ENCODE measurements at places on chromosomes 16 and 17.

- no peak for DNase-seq
Observed at GRCh38 chr17:34370997-34371395, 8.0 kb upstream of the CCL1 start.

DNA sequence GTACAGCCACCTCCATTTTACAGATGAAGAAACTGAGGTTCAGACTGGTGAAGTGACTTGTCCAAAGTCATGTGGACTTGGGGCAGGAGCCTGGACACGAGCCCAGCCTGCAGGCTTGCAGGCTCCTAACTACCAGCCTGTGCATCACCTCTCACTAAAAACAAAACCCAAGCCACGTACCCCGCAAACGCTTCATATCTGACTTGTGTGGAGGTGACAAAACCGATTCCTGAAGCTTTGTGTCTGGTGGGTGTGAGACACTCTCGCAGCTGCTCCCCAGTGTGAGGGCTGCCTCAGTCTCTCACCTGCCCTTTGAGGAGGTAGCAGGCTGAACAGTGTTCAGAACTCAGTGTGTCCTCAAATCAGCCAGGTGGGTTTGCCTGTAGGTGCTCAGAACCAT, 8.4 kb downstream of the HNF1B start:
- no peak for DNase-seq

- no peak for DNase-seq
Observed at GRCh38 chr16:2481676-2482075, 6.7 kb downstream of the TBC1D24 start.

DNA sequence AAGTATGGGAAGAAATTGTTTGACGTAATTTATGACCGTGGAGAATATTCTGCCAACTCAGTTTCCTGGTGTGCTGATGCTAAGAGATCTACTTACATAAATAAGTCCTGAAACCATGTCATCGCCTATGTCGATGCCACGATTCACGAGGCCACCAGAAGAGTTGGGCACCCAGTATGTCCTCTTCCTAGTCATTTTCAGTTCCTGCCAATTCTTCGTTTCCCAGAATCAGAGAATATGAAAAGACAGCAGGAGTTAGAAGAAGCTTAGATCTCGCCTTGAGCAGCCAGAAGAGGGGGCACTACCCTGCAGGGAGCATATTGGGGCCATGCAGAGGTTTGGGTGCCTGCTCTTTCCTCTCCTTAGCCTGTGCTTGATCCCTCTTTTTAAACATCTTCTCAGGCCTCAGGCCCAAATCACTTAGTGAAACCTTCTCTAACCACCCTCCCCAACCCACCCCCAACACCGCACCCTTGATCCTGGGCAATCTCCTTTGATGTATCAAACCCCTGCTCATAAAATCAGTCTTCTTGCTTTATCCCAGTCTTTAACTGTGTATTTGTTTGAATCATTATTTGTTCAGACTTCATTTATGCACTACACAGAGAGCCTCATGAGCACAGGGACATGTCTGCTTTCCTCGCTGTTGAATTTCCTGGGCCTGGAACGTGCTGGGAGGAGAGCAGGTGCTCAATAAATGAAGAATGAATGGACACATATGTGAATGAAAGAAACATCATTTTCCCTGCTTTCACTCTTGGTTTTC, 12.2 kb upstream of the LONP2 start:
- peak; percentile 10 for DNase-seq

GRCh38 chr17:78634154-78634553, 57.0 kb upstream of the DNAH17 start:
- no peak for DNase-seq

GRCh38 chr17:29867643-29868181, 62.3 kb downstream of the SSH2 start:
- DNase-seq = no peak

GRCh38 chr16:6775712-6776111, 556.9 kb upstream of the RBFOX1 start:
- no peak for DNase-seq

DNA sequence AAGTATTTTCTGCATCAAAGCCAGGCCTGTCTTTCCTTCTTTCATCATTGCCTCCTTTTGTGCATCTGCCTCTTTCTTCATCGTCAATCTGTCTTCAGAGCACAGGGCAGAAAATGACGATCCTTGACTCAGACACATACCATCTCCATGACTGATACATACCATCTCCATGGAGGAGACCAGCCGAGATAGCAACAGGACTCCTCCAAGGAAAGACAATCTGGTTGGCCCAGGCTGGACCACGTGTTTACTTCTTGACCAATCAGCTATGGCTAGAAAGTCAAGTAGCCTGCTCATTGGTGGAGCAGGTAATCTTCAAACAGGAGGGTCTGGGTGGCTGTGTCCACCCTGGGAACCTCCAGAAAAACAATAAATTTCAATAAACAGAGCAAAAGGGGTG, 164.6 kb downstream of the CPPED1 start:
- no peak for DNase-seq

DNA sequence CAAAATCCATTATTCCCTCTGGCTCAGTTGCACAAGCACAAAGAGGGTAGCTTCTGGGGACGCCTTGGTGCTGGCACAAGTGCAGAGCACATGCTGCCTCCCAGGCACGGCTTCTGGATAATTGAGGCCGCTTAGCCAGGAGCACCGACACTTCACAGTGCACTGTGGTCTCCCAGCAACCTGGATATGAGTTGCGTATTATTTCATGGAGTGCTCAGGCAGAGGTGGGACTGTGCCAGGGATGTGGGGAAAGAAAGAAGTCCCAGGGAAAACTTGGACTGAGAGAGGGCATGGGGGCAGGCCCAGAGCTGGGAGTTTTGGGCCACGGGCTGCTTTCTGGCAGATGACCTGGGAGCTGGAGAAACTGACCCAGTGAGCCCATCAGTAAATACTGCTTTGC, 37.5 kb downstream of the MPRIP start:
- no peak for DNase-seq

- DNase-seq = no peak
Observed at GRCh38 chr16:27582883-27583282, 32.9 kb downstream of the KATNIP start.

GRCh38 chr16:50354629-50355456, 13.9 kb downstream of the BRD7 start:
- DNase-seq = peak; percentile 18

- no peak for DNase-seq
Observed at GRCh38 chr17:65538675-65539529, 22.5 kb downstream of the AXIN2 start.

- DNase-seq = no peak
Observed at GRCh38 chr16:87498324-87499188, 5.7 kb upstream of the ZCCHC14 start.

DNA sequence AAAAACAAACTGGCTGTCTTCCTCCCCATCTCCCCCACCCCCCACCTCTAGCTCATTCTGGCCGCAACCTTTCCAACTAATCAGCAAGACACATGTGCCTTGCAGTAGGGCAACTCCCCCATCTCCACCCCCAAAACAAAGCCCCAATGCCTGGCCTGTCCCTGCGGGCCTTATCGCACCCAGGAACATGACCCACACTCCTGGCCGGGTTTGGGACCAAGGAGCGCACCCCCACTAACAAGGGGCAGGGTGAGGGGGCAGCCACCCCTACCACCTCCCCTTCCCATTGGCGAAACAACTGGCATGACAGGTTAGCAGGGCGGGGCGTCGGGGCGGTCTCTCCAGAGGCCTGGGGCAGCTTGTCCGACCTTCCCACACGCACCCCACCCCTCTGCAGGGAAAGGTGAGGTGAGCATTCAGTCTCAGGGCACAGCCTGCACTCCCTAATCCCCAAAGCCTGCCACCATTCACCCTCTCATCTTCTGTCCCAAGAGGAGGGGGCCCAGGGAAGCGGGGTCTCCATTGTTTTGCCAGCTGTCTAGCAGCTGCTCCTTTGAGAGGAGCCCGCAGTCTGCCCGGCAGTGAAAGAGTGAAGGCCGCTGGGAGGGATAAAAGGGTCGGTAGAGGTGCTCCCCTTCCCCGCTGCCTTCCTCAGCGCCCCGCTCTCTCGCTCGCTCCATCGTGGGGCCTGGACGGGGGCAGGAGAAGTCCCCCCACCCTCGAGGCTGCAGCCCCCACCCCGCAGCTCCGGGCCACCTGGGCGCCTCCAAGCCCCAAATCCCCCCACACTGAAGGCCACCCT, 765 bp downstream of the MYO18A start:
- peak; percentile 30 for DNase-seq

GRCh38 chr17:80998118-80998747, 6.6 kb downstream of the CHMP6 start:
- no peak for DNase-seq

GRCh38 chr17:48155889-48156611, 48.5 kb downstream of the SNX11 start:
- peak; percentile 60 for DNase-seq

DNA sequence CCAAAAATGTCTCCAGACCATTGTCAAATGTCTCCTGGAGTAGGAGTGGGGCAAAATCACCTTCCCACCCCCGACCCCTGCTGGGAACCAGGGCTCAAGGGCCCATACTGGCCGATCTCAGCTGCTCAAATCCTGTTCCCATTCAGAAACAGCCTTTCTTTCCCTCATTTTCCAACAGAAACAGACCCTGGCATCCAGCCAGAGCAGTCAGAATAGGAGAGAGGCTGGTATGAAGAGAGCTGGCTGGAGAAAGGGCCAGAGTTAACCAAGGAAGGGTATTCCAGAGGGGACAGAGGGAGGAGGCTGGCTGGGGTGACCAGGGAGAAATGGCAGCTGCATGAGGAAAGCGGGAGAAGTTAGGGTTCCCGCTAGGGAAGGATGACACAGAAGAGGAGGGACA, 199.1 kb downstream of the XYLT1 start:
- no peak for DNase-seq

DNA sequence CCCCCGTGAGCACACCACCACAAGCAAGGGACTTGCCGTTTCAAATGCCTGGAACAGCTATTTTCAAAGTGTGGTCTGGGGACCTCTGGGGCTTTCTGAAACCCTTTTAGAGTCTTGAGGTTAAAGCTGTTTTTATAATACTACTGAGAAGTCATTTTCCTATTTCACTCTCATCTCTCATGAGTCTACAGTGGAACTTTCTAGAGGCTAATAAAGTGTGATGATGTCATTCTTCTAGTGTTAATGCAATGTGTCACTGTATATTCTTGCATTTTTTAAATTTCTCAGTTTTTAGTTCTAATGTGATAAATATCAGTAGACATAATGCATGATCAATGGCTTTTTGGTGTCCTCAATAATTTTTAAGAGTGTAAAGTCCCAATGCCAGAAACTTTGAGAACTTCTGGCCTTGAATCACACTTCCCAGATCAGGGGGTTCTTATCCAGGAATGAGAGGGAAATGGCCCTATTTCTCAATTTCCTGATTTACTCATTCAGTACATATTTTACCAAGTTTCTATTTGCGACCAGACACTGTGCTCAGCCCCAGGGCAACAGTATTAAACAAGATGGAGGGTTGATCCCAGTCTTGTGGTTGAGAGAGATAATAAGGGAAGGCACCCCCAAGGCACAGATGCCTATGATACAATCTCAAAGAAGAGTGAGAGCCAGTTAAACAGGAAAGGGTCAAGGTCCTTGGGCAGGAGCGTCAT, 444.0 kb downstream of the HS3ST3B1 start:
- DNase-seq = no peak

GRCh38 chr17:80755650-80756405, 211.2 kb downstream of the RPTOR start:
- no peak for DNase-seq

Data from NCI-H1105 (cell line).